ENCODE measurements at places on chromosomes 2 and 18. TPM values are rescaled to one million over a fixed set of nuclear protein-coding genes. Genes with fewer than 3 reads are reported as not detected.
A peak's percentile ranks its signal among the peaks of the same experiment; 100 is the strongest.

GRCh38 chr2:237405605-237406004 is 8.4 kb downstream of the COL6A3 start:
- peak; percentile 13 for DNase-seq

GRCh38 chr2:113169002-113169530 is 4.7 kb upstream of the PSD4 start:
- no peak for DNase-seq

DNA sequence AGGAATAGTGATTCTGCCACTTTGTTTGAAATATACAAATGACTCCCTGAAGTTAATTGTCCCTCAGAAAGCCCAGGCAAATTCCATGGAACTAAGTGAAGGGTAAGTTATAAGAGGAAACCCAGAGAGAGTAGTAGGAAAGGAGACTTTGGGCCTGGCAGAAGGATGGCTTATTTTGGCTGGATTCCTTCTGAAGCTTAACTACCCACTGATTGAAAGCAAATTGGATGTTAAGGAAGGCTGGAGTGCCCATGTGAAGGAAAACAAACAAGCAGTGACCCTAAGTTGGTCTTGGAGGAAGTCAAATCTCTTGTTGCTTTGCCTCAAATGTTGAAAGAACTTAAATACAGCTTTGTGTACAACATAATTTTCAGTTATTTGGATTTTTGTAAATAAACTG is 1106.4 kb upstream of the ZEB2 start:
- DNase-seq: no peak

DNA sequence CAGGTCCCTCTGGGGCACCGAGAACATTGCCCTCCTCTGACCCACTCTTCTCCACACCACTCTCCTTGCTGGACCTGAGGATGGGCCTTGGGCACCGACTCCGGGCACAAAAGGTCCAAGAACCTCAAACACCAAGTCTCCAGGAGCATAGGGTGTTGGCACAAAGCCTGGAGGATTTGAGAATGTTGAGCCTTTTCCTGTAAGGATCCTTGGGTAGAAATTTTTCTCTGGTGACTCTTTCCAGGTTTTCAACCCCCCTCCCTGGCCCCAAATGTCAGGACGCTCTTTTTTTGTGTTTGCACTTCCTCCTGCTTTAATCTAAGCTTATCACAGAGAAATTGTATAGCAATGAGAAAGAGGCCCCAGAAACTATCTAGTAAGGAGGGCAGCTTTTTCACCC is 9.2 kb downstream of the SPR start:
- DNase-seq: no peak

- DNase-seq: no peak
Observed at GRCh38 chr2:236688157-236688556, 118.5 kb downstream of the ACKR3 start.

DNA sequence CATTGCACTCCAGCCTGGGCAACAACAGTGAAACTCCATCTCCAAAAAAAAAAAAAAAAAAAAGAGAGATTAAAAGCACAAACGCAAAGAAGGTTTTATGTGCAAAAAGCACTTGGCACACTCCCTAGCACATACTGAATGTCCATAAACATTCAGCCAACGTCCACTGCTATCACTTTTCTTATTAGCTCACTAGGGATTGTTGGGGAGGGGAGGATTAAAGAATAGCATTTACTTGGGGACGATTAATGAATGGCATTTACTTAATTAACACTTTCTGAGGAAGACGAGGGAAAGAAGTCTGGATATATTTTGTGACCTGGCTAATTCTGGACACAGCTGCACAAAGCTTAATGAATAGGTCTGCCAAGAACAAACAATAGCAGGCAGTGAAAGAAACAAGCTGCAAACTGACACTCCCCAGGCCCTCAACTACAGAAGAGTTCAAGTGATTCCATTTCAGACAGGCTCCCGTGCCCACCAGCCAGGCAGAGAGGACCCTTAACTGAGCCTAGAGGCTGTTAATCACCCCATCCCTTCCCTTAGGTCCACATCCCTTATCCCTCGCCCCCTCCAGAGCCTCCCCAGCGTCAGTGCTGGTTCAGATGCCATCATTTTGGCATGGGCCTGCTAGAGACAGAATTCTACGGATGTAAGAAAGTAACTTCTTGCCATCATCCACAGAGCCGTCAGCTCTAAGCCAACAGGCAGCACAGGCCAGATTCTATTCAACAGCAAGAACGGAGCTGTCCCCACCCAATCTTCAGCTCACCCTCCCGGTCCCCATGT is 7.4 kb downstream of the CYB5A start:
- no peak for DNase-seq

DNA sequence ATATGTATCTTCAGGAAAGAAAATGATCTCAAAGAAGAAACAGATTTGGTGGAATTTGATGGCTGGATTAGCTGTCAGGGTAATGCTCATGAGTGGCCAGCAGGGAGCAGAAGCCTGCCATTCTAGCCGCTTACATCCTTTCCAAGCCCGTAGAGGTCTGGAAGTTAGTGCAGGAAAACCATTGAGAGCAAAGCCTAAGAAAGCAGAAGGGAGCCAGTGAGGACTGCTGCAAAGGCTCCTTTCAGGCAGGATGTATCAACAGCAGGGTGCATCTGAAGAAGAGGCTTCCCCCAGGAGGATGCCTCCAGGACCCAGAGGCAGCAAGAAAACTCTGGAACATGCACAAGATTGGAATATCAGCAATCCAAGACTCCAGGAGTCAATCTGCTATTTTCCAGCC is 22.9 kb upstream of the LBH start:
- DNase-seq: peak; percentile 82

DNA sequence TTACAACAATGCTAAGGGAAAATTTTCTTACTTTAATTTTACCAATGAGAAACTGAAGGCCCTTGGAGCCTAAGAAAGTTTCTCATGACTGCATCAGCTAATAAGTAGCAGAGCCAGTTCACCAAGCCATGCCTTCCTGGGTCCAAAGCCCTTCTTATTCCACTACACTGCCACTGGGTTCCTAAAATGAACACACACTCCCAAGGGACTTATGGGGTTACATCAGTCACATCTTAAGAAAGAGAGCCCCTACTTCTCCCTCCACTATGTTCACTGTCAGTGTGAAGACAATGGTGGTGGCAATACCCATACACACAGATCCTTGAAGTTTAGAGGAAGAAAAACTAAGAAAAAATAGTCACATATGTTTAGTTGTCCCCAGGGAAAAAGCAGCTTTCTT is 20.6 kb downstream of the MBD2 start:
- DNase-seq: no peak

Gene PAIP2B
- total RNA-seq: 0.18 TPM

- no peak for DNase-seq
Observed at GRCh38 chr2:29025711-29026110, 44.6 kb downstream of the TOGARAM2 start.

Gene PPM1G
- 95.9 TPM for total RNA-seq

- DNase-seq: no peak
Observed at GRCh38 chr2:112150851-112151250, 12.7 kb downstream of the FBLN7 start.

Gene KATNAL2
- total RNA-seq: 1.4 TPM

Gene SGPP2
- total RNA-seq: not detected

GRCh38 chr2:133240491-133241223 is 327.6 kb downstream of the NCKAP5 start:
- DNase-seq: peak; percentile 16

Gene GNAL
- 0.28 TPM for total RNA-seq

GRCh38 chr2:109258905-109259540 is 130.0 kb downstream of the SH3RF3 start:
- no peak for DNase-seq

- DNase-seq: no peak
Observed at GRCh38 chr2:120876526-120877280, 141.0 kb downstream of the GLI2 start.

GRCh38 chr18:56423626-56424025 is 214.8 kb downstream of the TXNL1 start:
- DNase-seq: peak; percentile 22

GRCh38 chr18:67876871-67877270 is 360.4 kb upstream of the DSEL start:
- DNase-seq: no peak

DNA sequence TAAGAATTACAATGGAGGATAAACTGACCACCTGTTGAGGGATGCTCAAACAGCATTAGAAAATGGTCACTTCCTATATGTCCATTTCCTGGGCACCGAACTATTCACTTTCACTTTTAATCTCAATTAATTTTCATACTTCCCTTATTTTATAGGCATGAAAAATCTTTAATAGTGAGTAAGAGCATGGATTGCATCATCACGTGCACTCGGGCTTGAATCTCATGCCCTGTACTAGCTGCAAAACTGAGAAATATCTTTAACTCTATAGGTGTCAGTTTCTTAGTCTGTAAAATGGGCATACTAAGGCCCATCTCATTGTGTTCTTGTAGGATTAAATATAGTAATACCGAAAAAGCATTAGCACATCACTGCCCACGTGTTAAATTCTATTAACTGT is 183.9 kb upstream of the FIGN start:
- DNase-seq: no peak

- no peak for DNase-seq
Observed at GRCh38 chr2:228624733-228625132, 443.2 kb upstream of the SPHKAP start.

Gene COX7A2L
- total RNA-seq: 192 TPM

GRCh38 chr18:32930695-32931301 is 158.0 kb upstream of the KLHL14 start:
- DNase-seq: peak; percentile 60

Gene NYAP2
- total RNA-seq: not detected

DNA sequence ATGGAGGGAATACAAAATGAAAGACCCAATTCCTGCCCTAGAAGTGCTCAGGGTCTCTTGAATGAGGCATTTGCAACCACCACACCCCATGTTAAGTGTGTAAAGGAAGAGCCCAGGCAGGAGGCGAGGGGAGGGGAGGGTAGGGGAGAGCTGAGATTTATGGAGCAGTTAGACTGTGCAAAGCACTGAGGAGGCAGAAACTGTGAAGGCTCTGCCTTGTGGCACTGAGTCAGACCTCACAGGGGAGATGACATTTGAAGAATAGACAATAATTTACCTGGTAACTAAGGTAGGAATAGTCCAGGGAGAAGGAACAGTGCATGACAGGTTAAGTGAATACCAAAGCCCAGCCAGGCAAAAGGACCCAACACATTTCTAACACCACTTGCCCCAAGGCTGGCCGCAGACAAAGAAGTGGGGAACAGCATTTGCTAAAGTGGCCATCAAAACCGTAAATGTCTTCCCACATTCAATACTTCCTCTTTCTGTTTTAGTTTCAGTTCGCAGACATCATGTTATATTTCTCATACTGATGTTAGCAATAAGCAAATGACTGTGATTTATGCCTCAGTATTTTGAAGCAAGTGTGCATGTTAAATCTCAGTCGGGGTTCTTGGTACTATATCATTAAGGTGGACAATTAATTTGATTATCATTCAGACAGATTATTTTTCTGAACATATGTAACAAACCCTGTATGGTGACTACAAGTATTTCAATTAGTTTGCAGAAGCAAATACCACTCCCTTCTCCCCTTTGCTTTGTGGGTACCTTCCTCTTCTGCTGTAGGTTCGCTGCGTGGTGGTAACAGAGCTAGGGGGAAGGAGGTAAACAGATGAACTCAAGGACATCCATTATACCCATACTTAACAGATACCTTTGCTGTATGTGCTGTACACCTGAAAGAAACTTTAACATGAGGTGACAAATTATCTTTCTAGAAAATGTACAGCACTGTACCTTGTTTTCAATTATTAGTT is 27.5 kb downstream of the CDH20 start:
- no peak for DNase-seq

- DNase-seq: peak; percentile 70
Observed at GRCh38 chr2:62672601-62673000, 32.9 kb upstream of the EHBP1 start.

All from IMR-90 (cell line).